Stimulated activated CD8-positive, alpha-beta memory T cell treated with anti-CD3 and anti-CD28 coated beads, Interleukin-7, amount 100 ng/mL, for 1 hour (primary cell): ENCODE measurements at places on chromosomes 3 and 15.

GRCh38 chr3:125054449-125055329 is 1.1 kb downstream of the HEG1 start:
- no peak for DNase-seq

- DNase-seq, result no peak
Observed at GRCh38 chr3:192550356-192550755, 177.0 kb downstream of the FGF12 start.

- no peak for DNase-seq
Observed at GRCh38 chr3:69650066-69650419, 89.2 kb upstream of the MITF start.

- no peak for DNase-seq
Observed at GRCh38 chr3:143977341-143978262, 6.0 kb downstream of the DIPK2A start.

GRCh38 chr3:141486496-141486745 is 406 bp upstream of the RASA2 start:
- no peak for DNase-seq

GRCh38 chr15:85541744-85542143 is 161.3 kb downstream of the AKAP13 start:
- DNase-seq, result no peak

- DNase-seq, result no peak
Observed at GRCh38 chr3:127097072-127097405, 95.9 kb upstream of the PRR23E start.

- no peak for DNase-seq
Observed at GRCh38 chr15:33551860-33552259, 241.1 kb downstream of the RYR3 start.

DNA sequence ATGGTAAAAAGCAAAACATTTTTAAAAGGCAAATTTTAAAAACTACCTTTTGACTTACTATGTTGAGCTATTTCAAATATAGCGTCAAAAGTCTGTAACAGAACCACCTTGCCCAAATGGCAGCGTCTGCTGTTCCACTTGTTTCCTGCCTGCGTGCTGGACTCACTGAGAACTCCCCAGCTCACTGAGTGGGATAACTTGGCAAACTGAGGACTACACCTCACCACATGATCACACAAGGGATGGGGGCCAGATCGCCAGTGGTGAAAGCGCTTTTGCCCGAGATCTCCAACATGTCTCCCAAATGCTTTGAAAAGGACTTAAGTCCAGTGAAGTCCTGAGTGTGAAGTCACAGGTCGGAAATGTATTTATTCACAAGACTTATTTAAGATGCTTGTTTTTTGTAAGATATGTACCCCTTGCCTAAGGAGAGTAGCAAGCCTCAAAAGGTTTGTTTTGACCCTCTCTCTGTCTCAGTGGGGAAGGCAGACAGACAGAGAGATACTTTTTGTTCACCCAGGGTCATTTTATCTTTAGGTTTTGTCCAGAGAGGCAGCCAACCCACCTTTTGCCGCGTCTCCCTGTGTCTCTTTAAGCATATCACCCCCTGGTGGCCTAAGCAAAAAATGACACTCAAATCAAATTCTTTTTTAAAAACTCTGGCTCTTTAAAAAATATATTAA is 192.6 kb downstream of the PDZRN3 start:
- no peak for DNase-seq

GRCh38 chr3:70832089-70832833 is 519.8 kb upstream of the MDFIC2 start:
- no peak for DNase-seq

DNA sequence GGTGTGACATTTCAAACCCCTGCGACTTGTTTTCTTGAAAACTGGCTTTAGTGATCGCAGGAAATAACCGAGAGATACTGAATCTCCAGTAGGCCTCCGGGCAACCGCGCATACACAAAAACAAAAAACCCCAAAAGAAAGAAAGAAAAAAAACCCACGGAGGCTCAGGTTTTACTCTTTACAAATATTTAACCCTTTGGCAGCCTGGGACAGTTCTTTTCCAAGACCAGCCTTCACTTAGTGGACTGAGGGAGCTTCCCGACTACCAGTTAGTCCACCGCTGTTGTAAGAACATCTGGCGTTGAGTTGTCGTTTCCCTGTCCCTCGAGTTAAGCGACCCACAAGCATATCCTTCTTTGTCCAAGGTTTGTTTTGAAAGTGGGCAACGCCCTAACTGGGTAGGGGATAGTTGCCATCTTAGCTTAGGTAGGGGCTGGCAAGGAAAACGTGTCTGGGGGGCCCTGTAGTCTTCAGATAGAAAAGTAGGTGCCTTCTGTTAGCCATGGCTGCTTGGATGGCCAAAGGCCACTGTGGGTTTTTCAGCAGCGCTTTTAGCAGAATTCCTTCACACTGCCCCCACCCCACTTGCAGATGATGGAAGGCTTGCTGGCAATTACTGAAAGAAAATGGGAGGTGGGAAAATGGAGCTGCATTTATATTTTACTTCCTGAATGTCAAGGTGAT is 6.9 kb downstream of the ISL2 start:
- DNase-seq, result no peak

- no peak for DNase-seq
Observed at GRCh38 chr15:93047621-93048425, 41.2 kb downstream of the RGMA start.

- no peak for DNase-seq
Observed at GRCh38 chr3:112579697-112580096, 17.9 kb downstream of the SLC35A5 start.

GRCh38 chr15:60795889-60796288 is 316.9 kb upstream of the ICE2 start:
- DNase-seq, result no peak

GRCh38 chr3:13116426-13116825 is 43.2 kb upstream of the IQSEC1 start:
- DNase-seq, result no peak

GRCh38 chr3:76482510-76482909 is 557.4 kb upstream of the ROBO2 start:
- DNase-seq, result no peak

- peak; percentile 9 for DNase-seq
Observed at GRCh38 chr3:23202921-23203707, at the start of gene UBE2E2. Gene UBE2E2, plus strand, starts transcription at chr3:23203327.

- DNase-seq, result no peak
Observed at GRCh38 chr15:47756872-47757271, 39.6 kb downstream of the SEMA6D start.

DNA sequence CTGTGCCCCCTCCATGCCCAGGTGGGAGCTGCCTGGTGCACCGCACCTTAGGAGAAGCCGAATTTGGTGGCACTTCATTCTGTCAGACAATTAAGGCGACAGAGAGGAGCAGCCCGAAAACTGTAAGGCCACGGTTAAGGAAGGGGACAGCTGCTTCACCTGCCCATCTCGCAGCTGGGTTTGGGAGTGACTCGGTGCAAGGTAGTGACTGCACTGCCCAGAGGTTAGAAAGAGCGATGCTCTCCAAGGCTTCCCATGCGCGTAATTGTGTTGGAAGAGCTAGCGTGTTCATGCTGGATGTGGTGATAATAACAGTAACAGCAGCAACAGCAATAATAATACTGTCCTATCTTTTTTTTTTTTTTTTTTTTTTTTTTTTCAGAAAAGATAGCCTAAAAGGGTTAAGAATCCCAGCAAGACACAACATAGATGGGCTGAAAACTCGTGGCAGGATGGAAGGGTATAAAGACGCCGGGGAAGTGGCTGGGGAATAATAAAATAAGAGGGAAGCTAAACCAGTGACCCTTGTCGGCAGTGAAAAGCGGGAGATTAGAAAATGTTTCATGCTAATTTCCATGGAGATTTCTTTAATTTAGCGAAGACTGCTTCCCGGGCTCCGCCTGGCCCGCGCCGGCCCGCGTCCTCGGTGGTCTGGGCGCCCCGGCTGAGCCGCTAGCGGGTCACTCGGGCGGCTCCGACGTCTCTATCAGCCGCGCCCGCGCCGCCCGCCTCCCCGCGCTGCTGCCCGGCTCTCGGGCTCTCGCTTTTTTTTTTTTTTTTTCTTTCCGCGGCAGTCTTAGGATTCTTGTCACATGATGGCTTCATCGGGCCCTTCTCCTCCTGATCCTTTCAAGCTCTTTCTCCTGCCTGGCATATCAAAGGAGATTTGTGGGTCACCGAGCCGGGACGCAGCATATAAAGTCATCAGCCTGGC is 617.1 kb downstream of the NR2F2 start:
- no peak for DNase-seq

DNA sequence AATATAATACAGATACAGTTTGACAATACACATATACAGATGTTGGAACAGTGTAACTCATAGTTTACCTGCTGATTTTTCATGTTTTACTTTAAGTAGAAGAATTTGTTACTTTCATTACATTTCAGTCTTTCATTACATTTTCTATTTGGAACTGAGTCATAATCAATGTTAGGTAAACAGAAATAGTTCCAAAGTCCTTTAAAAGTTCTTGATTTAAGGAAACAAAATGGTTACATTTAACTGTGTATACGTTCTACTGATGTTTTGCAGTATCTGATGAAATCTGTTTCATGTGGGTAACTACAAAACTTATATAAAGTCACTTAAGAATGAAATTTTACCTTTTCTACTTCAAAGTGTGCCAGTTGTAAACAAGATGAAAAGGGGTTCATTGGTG is 721.2 kb downstream of the NAALADL2 start:
- no peak for DNase-seq

- DNase-seq, result no peak
Observed at GRCh38 chr15:57444877-57445513, 68.7 kb downstream of the CGNL1 start.

DNA sequence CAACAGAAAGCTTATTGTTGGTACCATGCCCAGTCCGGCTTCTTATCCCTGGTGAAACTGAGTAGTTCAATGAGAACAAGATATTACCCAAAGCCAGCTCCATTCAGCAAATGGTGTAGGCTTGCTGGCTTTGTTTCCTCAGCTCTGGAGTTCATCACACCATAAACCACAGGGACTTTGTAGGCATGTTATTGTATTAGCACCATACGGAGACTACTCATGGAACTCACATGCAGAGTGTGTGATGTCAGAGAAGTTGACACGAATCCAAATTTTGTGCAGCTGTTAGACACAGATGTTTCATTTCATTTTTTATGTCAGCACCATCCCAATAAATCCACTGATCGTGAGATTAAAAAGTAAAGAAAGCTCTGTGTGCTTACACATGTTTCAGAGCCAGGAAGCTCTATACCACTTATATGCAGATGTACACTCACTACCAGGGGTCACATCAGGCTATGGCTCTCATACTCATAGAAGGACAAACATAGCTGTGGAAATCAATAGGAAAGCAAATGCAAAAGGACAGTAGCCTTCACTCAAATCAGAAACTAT is 63.4 kb upstream of the LEKR1 start:
- DNase-seq, result no peak

DNA sequence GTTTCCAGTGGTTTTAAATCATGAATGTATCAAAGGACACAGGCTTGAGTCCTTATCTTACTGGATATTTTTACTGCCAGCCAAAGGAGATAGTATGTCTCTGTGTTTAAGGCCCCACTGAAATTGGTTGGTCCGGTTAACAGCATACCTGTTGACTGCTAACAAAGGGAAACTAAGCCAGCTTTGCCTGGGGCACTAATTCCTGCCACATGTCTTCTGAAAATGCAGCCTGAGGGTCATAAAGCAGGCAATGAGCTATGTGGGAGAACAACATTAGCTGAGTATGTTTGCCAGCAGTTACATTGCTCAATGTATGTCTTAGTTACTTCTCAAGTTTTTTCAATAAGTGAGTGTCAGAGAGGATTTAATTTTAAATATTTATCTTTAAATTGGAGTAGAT is 12.4 kb downstream of the PLS1 start:
- DNase-seq, result no peak

- DNase-seq, result peak; percentile 52
Observed at GRCh38 chr15:69760890-69761568, 308.4 kb downstream of the RPLP1 start.
